ENCODE measurements at places on chromosomes 4 and X. TPM values are rescaled to one million over a fixed set of nuclear protein-coding genes. Genes with fewer than 3 reads are reported as not detected.

LNX1 gene
- total RNA-seq: 0.06 TPM

HCCS gene
- total RNA-seq: 55.9 TPM

POU3F4 gene
- not detected for total RNA-seq

KIF4A gene
- total RNA-seq: 24.0 TPM

HTR2C gene
- not detected for total RNA-seq

SPANXB1 gene
- 2.2 TPM for total RNA-seq

TXK gene
- 0.16 TPM for total RNA-seq

PCYT1B gene
- 0.08 TPM for total RNA-seq

FHL1 gene
- total RNA-seq: 26.8 TPM

MAGEA2B gene
- total RNA-seq: not detected

AMBN gene
- total RNA-seq: not detected

EXOC1L gene
- not detected for total RNA-seq

CXorf49 gene
- not detected for total RNA-seq

PPAT gene
- total RNA-seq: 14.4 TPM

UGT2A1 gene
- total RNA-seq: not detected

ADH1B gene
- total RNA-seq: not detected

COQ2 gene
- total RNA-seq: 17.7 TPM

BGN gene
- total RNA-seq: not detected

ZC4H2 gene
- 1.9 TPM for total RNA-seq

IL1RAPL1 gene
- not detected for total RNA-seq

TLR1 gene
- 0.22 TPM for total RNA-seq

TKTL1 gene
- 0.07 TPM for total RNA-seq

OCRL gene
- total RNA-seq: 25.5 TPM

TREX2 gene
- total RNA-seq: 1.4 TPM

ASB12 gene
- total RNA-seq: not detected

TNMD gene
- not detected for total RNA-seq

SETD7 gene
- total RNA-seq: 36.6 TPM

ZCCHC4 gene
- 4.1 TPM for total RNA-seq

CNKSR2 gene
- total RNA-seq: 1.6 TPM

UCHL1 gene
- 938 TPM for total RNA-seq

FAM9C gene
- not detected for total RNA-seq

TLL1 gene
- total RNA-seq: 0.12 TPM

ARSD gene
- 15.7 TPM for total RNA-seq

CT45A5 gene
- total RNA-seq: 0.08 TPM

AFM gene
- total RNA-seq: not detected

TRIM2 gene
- 1.4 TPM for total RNA-seq

GLRA2 gene
- total RNA-seq: not detected

COL4A6 gene
- total RNA-seq: 14.4 TPM

DMRTC1 gene
- total RNA-seq: not detected

ATP5ME gene
- 387 TPM for total RNA-seq

GPR143 gene
- total RNA-seq: 0.21 TPM

MAGEH1 gene
- total RNA-seq: 7.3 TPM

MAGEA2 gene
- total RNA-seq: 0.13 TPM

PDGFC gene
- 2.3 TPM for total RNA-seq

MAP7D2 gene
- 5.2 TPM for total RNA-seq

All from A549 treated with AZD2906 at 1 μM for 4 hours (cell line).